Right cardiac atrium (tissue), 5 donors: ENCODE measurements at places on chromosomes 13 and 19.

- no peak for DNase-seq
Observed at GRCh38 chr19:18348171-18348570, 7.8 kb downstream of the PGPEP1 start.

- peak; percentile 84 for DNase-seq
Observed at GRCh38 chr19:51124729-51125128, at the start of gene SIGLEC9. Gene SIGLEC9, plus strand, starts transcription at chr19:51124906. Its CDS starts 69 bp downstream, at chr19:51124975.

DNA sequence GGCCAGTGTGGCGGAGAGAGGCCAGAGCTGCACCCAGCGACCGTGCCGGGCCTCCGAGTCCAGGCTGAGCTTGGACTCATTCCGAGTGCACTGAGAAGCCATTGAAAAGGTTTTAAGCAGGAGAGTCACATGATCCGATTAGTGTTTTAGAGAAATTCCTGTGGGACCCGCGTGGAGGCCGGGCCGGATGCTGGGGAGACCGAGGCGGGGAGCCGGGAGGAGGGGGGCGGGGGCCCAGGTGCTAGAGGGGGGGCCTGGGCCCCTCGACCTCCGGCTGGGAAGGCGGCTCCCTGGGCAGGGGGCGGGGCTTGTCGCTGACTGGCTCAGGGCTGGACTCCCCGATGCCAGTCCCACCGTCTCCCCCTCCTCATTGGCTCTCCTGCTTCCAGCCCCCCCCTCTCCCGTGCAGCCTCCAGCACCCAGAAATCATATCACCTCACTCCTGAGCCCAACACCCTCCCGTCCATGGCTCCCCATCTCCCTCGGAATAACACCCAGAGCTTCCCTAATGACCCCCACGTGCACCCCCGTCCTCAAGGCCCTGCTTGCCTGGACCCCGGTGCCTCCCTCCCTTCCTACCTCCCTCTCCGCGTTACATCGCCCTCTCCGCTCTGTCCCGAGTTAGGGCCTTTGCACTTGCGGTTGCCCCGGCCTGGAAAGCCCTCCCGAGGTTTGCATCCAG is 5.2 kb upstream of the ZNF579 start:
- DNase-seq = peak; percentile 94

- peak; percentile 49 for DNase-seq
Observed at GRCh38 chr19:5293612-5294378, 46.8 kb downstream of the PTPRS start.

GRCh38 chr19:362154-362553 is 17.6 kb upstream of the MIER2 start:
- DNase-seq = no peak
